ENCODE measurements at places on chromosomes 2 and 18. TPM values are rescaled to one million over a fixed set of nuclear protein-coding genes. Genes with fewer than 3 reads are reported as not detected.

Gene RAB6C
- total RNA-seq = not detected

Gene KLF11
- 13.6 TPM for total RNA-seq

Gene EDAR
- not detected for total RNA-seq

Gene DSC1
- not detected for total RNA-seq

Gene EVX2
- total RNA-seq = not detected

- peak overlapping the region; percentile 49 for H3K4me3 ChIP-seq
- no peaks in the 10 kb centered on the region for H3K36me3 ChIP-seq
- peaks cover 22% of the 10 kb centered on the region for H3K4me1 ChIP-seq
- DNase-seq = no peak
Measured at GRCh38 chr18:13136904-13137669, 81.5 kb upstream of the LDLRAD4 start.

DNA sequence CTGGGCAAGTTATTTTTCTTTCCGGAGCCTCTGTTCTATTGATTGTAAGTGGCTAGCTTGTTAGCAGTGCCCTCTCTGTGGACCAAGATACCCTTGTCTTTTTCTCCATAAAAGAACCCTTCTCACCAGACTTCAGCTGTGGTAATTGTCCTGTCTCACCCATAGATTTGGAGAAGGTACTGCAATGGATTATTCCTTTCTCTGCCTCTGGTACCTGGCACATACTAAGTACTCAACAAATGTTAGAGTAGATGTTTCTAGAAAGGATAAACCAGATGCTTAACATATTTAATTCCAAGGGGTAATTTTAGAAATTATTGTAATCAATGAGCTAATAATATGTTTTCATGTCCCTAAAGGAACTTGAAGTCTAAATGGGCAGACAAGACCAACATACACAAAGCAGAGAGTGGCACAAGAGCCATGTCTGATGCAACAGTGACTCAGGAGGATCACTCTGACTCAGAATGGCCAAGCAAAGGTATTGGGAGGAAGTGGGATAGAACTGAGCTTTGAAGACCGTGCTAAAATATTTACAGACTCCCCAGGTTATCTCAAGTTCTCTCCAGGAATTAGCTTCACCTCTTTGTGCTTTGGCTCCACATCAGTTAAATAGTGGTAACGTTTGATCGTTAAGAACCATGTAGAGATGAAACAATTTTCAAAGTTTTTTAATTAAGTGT lies 129.7 kb upstream of the OSR1 start:
- no peak overlapping the region for H3K27ac ChIP-seq
- H3K4me1 ChIP-seq = no peaks in the 10 kb centered on the region
- no peaks in the 10 kb centered on the region for H3K27me3 ChIP-seq
- no peak for DNase-seq
- H3K4me3 ChIP-seq = no peak overlapping the region
- no peaks in the 10 kb centered on the region for H3K36me3 ChIP-seq

DNA sequence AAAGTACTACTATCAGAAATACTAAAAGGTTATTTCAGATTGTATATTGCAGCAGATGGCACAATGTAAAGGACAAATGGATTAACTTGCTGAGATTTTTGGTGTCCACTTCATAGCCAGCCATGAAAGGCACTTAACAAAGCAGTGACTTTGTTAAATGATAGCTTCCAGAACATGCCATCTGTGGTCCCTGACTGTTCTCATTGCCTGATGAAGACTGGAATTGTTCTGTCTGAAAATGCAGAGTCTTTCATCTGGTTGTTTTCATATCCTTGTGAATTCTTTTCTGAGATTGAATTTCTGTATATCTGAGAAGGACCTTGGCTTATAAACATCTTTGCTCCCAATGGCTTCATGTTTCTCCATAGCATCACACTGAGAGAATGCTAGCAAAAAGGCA lies 44.4 kb upstream of the LRRTM1 start:
- no peaks in the 10 kb centered on the region for H3K36me3 ChIP-seq
- no peak overlapping the region for H3K4me3 ChIP-seq
- no peak for DNase-seq
- H3K4me1 ChIP-seq = no peaks in the 10 kb centered on the region

GRCh38 chr2:9403924-9404323 lies 19.4 kb downstream of the ITGB1BP1 start:
- H3K27me3 ChIP-seq = no peaks in the 10 kb centered on the region
- H3K27ac ChIP-seq = no peak overlapping the region
- DNase-seq = no peak
- no peak overlapping the region for H3K4me3 ChIP-seq
- no peaks in the 10 kb centered on the region for H3K4me1 ChIP-seq

DNA sequence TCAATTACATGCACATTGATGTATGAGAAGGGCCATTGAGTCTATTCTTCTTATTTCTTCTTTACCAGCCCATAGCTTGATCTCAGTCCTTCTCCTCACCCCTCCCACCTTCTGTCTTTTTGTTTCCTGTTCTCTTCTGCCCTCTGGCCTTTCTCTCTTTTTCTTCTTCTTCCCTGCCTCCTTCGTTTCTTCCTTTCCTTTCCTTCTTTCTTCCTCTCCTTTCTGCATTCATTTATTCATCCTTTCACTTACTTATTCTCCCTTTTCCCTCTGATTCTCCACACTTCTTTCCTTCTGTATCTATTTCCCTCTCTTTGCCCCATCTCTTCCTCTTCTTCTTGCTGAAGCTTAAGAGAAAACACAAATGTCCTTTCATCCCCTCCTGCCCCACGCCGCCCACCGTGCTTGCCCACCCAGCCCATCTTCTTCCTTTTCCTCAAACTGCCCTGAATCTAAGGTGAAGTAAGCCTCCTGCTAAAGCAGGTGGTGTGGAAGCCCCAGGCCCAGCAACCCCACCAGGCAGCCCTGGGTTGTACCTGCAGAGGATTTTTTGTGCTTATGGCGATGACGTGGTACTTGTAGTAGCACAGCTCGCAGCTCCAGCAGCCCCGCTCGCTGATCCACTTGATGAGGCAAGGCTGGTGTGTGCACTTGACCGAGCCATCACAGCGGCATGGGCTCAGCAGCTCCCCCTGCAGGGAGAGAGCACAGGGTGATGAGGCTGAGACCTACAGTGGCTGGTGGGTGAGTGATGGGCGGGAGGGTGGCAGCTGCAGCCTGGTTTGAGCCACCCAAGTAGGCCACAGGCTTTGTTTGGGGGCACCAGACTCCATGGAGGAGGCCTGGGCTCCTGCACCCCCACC lies 89.0 kb downstream of the MARCHF4 start:
- DNase-seq = peak; percentile 53
- H3K36me3 ChIP-seq = no peaks in the 10 kb centered on the region
- H3K27me3 ChIP-seq = no peaks in the 10 kb centered on the region
- no peak overlapping the region for H3K27ac ChIP-seq

DNA sequence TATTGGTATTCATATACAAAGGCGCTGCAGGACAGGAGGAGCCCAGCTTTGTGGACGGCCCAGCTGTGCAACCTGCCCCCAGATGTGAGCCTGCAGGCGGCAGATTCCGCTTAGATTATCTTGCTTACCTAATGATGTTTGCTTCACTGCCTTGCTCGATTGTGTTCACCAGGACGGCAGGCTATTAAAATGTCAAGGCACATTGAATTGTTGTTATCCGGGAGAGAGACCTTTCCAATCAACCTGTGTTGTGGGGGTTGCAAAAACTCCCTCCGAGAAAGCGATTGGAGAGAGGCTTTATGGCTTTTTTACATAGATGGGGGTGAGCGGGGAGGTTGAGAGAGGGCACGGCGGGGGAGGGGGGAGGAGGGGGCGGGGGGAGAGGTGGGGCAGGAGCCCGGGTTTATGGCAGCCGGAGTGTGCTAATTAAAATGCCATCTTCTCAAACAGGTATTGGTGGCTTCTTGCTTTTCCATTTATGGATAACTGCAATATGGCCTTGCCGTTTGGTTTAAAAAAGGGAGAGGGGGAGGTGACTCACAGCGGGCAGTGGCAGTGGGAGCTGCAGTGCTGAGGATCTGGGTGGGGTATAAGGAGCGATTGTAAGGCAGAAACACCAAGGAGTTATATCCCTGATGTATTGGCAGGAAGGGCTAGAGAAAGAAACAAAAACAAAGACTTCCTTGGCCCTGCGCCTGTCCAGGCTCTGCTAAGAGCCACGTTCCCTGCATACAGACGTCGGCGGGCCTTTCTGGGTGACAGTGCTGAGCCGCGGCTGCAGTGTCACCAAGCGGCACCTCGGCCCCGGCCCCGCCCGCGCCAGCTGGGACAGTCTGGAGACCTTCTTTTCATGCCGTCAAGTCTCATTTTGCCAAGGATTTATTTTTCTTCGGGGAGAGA lies 97.2 kb downstream of the INSIG2 start:
- peaks cover 10% of the 10 kb centered on the region for H3K4me1 ChIP-seq
- no peak for DNase-seq
- H3K36me3 ChIP-seq = no peaks in the 10 kb centered on the region
- peak overlapping the region; percentile 42 for H3K4me3 ChIP-seq
- H3K27me3 ChIP-seq = no peaks in the 10 kb centered on the region
- peak overlapping the region; percentile 52 for H3K27ac ChIP-seq
